Tracheal epithelial cell (primary cell): ENCODE measurements at places on chromosomes 3 and 15. TPM values are rescaled to one million over a fixed set of nuclear protein-coding genes. Genes with fewer than 3 reads are reported as not detected.

Gene GOLGA8K
- not detected in 2 replicates for total RNA-seq

Gene ROPN1
- not detected in 2 replicates for total RNA-seq

Gene SIDT1
- total RNA-seq, result under 0.01 and 0.24 TPM in 2 replicates

Gene C3orf18
- total RNA-seq, result 4.3 and 4.7 TPM in 2 replicates

Gene NMNAT3
- 3.9 and 11.3 TPM in 2 replicates for total RNA-seq

Gene ATP8B4
- total RNA-seq, result 0.24 and 1.1 TPM in 2 replicates

Gene CORO2B
- total RNA-seq, result 1.7 TPM in 1 of 2 replicates, not detected in the other

Gene CYP1A2
- total RNA-seq, result not detected in 2 replicates

Gene TLE3
- total RNA-seq, result 14.2 and 28.3 TPM in 2 replicates

Gene GOLGA8T
- not detected in 2 replicates for total RNA-seq

Gene C15orf62
- total RNA-seq, result 0.85 and 1.2 TPM in 2 replicates

Gene GREM1
- total RNA-seq, result 0.21 and 1.7 TPM in 2 replicates

Gene MEIS2
- 2.2 and 4.9 TPM in 2 replicates for total RNA-seq

Gene AMT
- 1.2 and 1.7 TPM in 2 replicates for total RNA-seq

Gene KLHL18
- 17.9 and 27.2 TPM in 2 replicates for total RNA-seq

Gene CSNK1G1
- total RNA-seq, result 23.2 and 36.1 TPM in 2 replicates

Gene CD200
- under 0.01 and 1.7 TPM in 2 replicates for total RNA-seq

Gene LRRC15
- total RNA-seq, result not detected in 2 replicates

Gene ADAMTS17
- total RNA-seq, result 0.21 and 1.7 TPM in 2 replicates

Gene SCAANT1
- not detected in 2 replicates for total RNA-seq

Gene CYFIP1
- total RNA-seq, result 88.5 and 89.9 TPM in 2 replicates

Gene IL5RA
- total RNA-seq, result not detected in 2 replicates

Gene IQCF5
- total RNA-seq, result not detected in 2 replicates

Gene WDR93
- total RNA-seq, result not detected in 2 replicates

Gene SAMD7
- total RNA-seq, result not detected in 2 replicates

Gene LCTL
- total RNA-seq, result not detected in 2 replicates

Gene ACP3
- 0.96 and 1.9 TPM in 2 replicates for total RNA-seq

Gene CD96
- not detected in 2 replicates for total RNA-seq

Gene OR4M2
- total RNA-seq, result not detected in 2 replicates

Gene SLC24A5
- not detected in 2 replicates for total RNA-seq

Gene RBP2
- total RNA-seq, result not detected in 2 replicates

Gene HHLA2
- not detected in 2 replicates for total RNA-seq

Gene C3orf85
- total RNA-seq, result not detected in 2 replicates

Gene RLBP1
- 0.96 TPM in 1 of 2 replicates, not detected in the other for total RNA-seq

Gene THPO
- not detected in 2 replicates for total RNA-seq

Gene TMEM207
- not detected in 2 replicates for total RNA-seq

Gene VGLL3
- total RNA-seq, result 1.7 and 35.2 TPM in 2 replicates

Gene GATM
- total RNA-seq, result 2.6 and 4.1 TPM in 2 replicates

Gene ARPIN
- total RNA-seq, result 8.9 and 10.7 TPM in 2 replicates

Gene CD200R1
- 0.24 TPM in 1 of 2 replicates, not detected in the other for total RNA-seq

Gene TEX264
- 63.9 and 66.9 TPM in 2 replicates for total RNA-seq

Gene TM6SF1
- 2.7 and 2.8 TPM in 2 replicates for total RNA-seq

Gene EPM2AIP1
- 3.0 and 4.8 TPM in 2 replicates for total RNA-seq

Gene GOLGA6L25
- not detected in 2 replicates for total RNA-seq

Gene B3GNT5
- 22.9 and 43.7 TPM in 2 replicates for total RNA-seq

Gene PIERCE2
- total RNA-seq, result 1.7 and 4.9 TPM in 2 replicates

Gene ROBO1
- 25.4 and 32.3 TPM in 2 replicates for total RNA-seq

Gene FBXW12
- not detected in 2 replicates for total RNA-seq

Gene MYLK
- 8.7 and 41.4 TPM in 2 replicates for total RNA-seq

Gene CEP19
- total RNA-seq, result 0.72 and 1.9 TPM in 2 replicates

Gene TICRR
- 0.21 and 1.4 TPM in 2 replicates for total RNA-seq

Gene SNTN
- not detected in 2 replicates for total RNA-seq

Gene SCG3
- total RNA-seq, result under 0.01 TPM in 1 of 2 replicates, not detected in the other

Gene SYNM
- 0.21 and 0.24 TPM in 2 replicates for total RNA-seq
